ENCODE measurements at places on chromosomes 12 and 14. TPM values are rescaled to one million over a fixed set of nuclear protein-coding genes. Genes with fewer than 3 reads are reported as not detected.

Gene CEP290
- 20.7 TPM for total RNA-seq

Gene NCAPD2
- total RNA-seq, result 52.7 TPM

Gene NOXRED1
- under 0.01 TPM for total RNA-seq

Gene RFC5
- total RNA-seq, result 16.8 TPM

Gene KRT3
- not detected for total RNA-seq

Gene KSR2
- total RNA-seq, result not detected

Gene CLEC2A
- total RNA-seq, result not detected

Gene NTF3
- total RNA-seq, result 7.4 TPM

GRCh38 chr14:89779707-89780106 is 174.8 kb downstream of the EFCAB11 start:
- DNase-seq, result no peak

- no peak for DNase-seq
Measured at GRCh38 chr12:98022961-98023360, 492.4 kb upstream of the TMPO start.

DNA sequence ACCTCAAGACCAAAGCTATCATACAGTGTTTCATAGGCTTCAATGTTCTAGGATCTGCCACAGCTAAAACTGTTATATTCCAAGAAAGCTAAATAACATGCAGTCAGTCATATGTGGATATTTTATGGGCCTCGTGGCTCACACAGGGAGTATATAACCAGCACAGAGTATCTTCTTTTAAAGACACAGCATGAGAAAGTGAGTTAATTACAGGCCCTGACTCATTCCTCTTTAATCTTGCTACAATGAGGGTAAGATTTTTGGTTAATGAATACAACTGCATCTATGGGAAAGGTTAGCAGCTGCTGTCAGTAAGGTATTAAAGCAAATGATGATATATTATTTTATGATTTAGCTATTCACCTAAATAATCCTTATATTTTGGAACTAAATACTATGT is 111.0 kb downstream of the TRAFD1 start:
- no peak for DNase-seq

DNA sequence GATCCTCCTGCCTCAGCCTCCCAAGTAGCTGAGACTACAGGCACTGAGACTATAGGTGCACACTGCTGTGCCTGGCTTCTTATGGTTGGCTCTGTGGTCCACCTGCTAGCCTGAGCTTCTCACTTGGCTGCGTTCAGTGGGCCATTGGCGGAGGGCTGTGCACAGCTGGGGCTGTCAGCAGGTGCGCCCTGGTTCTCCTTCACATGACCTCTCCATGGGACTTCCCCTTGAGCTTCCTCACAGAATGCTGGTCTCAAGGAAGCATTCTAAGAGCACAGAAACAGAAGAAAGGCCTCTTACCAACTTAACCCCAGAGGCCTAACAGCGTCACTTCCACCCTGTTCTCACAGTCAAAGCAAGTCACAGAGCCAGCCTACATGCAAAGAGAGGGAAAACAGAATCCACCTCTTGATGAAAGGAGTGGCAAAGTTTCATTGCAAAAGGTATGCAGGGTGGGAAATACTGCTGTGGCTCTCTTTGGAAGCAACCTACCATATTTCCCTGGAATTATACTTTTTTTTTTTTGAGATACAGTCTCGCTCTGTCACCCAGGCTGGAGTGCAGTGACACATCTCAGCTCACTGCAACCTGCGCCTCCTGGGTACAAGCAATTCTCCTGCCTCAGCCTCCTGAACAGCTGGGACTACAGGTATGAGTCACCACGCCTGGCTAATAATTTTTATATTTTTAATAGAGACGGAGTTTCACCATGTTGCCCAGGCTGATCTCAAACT is 9.3 kb downstream of the RILPL2 start:
- no peak for DNase-seq

GRCh38 chr14:85087201-85087600 is 442.7 kb upstream of the FLRT2 start:
- DNase-seq, result no peak

- DNase-seq, result no peak
Measured at GRCh38 chr14:33402604-33403003, 463.9 kb downstream of the NPAS3 start.

- no peak for DNase-seq
Measured at GRCh38 chr12:48358937-48359513, 8.3 kb upstream of the ZNF641 start.

GRCh38 chr14:92473261-92473968 is 40.2 kb upstream of the RIN3 start:
- peak; percentile 87 for DNase-seq

GRCh38 chr12:39127401-39127800 is 222.0 kb upstream of the CPNE8 start:
- peak; percentile 40 for DNase-seq

- DNase-seq, result no peak
Measured at GRCh38 chr12:60844101-60844500, 1248.3 kb downstream of the SLC16A7 start.

DNA sequence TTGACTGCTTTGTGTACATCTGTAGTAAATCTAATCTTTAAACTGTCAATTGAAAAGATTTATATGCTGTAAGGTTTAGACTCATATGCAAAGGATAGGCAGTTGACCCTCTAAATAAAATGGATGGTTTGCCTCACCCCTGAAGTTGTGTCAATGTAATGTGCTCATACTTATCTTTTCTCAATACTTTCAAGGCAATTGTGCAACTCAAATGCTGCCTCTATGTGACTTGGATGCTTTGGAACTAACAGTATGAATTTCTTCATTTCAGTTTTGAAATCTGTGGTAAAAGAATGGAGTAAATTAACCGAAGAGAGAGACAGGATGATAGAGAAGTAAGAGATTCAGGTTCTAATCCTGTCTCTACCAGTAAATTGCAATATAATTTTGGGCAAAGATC is 9.7 kb downstream of the PDE6H start:
- peak; percentile 41 for DNase-seq

DNA sequence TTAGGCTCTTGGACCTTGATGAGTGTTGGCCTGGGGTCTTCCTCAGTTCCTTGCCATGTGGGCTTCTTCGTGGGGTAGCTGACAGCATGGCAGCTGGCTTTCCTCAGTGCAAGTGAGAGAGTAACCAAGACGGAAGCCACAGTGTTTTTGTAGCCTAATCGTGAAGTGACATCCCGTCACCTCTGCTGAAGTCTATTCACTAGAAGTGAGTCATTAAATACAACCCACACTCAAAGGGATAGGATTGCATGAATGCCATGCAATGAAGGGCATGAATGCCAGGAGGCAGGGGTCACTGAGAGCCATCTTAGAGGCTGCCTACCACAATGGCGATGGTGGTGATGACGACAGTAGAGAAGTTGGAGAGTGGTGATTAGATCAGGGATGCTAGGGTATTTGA is 13.5 kb upstream of the ASIC1 start:
- DNase-seq, result no peak

DNA sequence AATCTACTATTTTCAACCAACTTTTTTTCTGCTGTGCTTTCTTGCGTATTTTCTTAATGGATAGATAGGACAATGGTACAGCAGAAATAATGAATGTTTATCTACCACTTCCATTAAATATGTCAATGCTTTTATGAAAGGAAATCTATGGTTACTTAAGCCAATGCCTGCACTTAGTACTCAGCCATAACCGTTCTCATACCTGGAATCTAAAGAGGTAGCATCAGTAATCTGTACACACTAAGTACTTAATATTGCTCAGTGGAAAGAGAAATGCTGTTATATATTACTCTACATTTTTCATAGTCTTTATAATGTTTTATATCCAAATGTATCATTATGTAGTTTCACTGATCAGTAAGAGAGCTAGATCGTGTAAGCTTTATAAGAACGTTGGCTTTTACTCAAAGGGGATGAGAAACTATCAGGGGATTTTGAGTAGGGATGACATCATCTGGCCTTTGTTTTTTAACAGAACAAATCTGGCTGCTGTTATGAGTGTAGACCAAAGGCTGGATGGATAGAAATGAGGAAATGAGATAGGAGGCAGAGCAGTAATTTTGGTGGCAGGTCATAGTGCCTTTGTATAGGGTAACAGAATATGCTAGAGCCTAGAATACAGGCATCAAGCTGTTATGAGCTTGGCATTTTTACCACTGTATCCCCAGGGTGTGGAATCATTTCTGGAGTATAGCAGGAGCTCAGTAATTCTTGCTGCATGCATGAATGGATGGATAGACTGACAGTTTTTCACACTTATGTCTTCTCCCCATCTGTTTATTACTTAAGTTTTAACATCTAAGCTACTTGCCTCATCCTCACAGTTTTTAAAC is 34.0 kb downstream of the ALG10B start:
- no peak for DNase-seq

DNA sequence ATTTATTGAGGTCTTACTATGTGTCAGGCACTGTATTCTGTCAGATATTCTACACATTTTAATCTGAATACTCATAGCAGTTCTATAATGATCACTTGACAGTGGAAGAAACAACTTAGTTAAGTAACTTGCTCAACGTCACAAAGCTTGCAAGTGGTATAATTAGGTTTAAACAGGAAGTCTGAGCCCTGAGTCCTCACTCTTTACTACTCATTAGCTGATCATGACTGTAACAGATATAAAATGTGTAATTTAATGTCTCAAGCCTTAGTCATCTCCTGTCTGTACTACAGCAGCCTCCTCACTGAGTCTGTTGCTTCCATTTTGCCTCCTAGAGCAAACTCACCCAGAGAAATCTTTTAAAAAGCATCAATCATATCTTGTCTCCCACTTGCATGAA is 38.9 kb downstream of the PPP4R4 start:
- peak; percentile 30 for DNase-seq

DNA sequence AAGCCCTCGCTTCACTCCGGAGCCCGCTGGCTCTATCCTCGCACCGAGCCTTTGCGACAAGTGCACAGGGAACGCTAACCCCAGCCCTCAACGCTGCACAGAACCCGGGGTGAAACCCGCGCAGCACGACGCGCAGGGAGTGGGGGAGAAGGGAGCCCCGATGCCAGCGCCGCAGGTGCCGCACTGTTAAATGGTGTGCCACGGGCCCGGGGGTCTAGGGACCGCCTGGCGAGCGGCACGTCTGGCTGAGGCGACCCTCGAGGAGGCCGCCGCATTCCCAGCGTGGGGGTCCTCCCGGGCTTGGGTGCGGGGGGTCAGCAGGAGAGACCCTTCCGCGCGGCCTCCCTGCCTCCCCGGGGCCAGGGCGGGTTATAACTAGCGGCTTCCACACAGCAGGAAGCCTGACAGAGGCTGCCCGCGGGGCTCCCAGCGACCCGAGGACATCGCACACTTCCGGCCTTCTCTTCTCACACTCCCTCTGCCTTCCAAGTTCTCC is 23.8 kb upstream of the LRTM2 start:
- no peak for DNase-seq

DNA sequence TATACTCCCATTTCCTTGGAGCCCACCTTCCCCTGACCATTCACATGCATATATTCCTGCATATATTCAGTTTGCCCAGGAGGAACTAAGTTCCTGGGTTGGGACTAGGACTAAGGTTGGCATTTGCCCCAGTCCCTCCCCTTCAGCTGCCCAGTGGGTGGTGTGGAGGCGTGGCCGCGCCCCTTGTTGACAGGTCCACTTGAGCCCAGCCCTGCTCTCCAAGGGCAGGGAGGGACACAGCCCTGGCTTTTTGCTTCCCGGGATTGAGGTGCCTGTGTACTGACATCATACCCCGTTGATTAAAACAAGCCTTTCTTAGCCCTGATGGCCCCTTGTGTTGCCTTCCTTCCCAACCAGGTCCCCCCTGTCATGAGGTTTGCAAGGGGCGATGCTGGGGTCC is 7.3 kb downstream of the ERBB3 start:
- DNase-seq, result no peak

All from fibroblast of villous mesenchyme (primary cell).